Islet precursor cell (in vitro differentiated cells): ENCODE measurements at places on chromosomes 4 and X.

DNA sequence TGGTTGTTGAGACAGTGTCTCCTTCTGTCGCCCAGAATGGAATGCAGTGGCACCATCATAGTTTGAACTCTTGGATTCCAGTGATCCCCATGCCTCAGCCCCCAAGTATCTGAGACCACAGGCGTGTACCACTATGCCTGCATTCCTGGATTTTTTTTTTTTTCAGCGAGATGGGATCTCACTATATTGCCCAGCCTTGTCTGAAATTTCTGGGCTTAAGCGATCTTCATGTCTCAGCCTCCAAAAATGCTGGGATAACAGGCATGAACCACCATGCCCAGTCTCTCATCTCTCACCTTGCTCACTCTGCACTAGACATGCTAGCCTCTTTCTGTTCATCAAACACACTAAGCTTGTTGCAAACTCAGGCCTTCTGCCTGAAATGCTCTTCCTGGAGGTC, 104.1 kb downstream of the UBE2K start:
- DNase-seq: no peak

GRCh38 chr4:151197247-151197646, 79.7 kb upstream of the PRSS48 start:
- no peak for DNase-seq

GRCh38 chr4:60544981-60545380, 655.1 kb upstream of the ADGRL3 start:
- no peak for DNase-seq

GRCh38 chr4:76623217-76624045, 188.4 kb downstream of the SHROOM3 start:
- DNase-seq: no peak

DNA sequence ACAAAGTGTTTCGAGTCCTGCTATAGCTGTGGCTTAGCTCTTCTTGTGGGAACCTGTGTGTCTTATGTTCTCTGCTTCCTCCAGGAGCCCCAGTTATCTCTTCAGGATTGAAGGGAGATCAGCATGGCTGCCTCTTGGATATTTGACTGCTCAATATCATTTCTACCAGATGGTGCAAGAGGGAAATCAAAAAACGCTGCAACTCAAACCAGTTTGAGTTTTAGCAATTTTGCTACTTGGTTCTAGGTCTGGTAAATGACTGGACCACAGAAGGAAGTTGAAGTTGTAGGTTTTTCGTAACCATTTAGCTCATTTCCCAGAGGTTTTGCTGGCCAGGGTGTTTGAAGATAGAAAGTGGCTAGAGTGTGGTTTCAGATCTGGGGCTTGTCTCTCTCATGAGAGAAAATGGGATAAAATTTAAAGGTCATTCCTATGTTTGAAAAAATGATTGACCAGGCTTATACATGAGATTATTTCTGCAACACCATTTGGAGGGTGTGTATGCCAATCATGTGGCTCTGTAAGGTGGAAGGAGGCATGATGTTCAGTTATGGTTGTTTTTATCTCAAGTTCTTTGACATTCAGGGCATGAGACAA, 210.4 kb downstream of the SPRY1 start:
- no peak for DNase-seq

DNA sequence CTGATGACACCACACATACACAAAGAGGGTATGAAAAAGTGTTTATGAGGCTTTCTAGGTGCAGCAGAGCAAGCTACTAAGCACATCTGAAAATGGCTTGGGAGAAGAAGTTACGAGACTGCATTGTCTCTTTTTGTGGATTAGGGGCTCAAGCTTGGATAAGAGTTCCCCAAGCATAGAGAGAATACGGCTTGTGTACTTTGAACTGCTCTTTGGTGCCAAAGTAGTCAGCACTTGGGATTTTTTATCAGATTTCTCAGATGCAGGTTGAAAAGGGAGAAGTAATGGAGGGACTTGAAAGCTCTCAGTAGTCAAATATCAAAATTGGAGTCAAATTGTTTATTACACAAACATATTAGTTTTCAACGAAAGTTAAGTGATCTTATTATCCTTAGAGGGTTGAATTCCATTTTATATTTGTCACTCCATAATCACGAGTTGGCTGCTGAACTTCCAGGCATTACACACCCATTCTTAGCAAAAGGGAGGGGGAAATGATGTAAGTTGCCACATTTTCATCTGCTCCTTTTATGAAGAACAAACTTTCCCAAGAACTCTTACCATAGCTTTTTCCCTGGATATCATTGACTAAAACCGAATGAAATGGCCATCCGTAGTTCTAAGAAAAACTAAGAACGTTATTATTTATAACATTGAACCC, 1904.9 kb downstream of the PCDH7 start:
- DNase-seq: no peak

- peak; percentile 17 for DNase-seq
These were observed 179.6 kb downstream of the SHOX start for GRCh38 chrX:810186-810585.

DNA sequence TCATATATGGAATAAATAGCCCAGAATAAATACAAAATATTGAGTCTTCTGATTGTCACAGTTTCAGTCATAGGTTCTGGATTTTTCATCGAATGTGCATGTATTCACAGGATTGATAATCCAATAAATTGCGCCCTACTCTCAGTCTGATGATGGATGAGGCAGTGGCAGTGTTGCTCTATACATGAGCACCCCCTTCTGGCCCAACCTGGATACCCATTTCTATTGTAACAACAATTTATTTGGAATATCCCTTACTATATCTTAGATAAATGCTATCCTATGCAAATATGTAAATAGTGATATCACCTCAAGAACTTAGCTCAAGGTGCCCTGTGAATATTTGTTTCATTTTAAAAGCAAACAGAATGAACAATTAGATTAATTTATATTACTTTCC, 733.7 kb upstream of the PABPC4L start:
- no peak for DNase-seq

DNA sequence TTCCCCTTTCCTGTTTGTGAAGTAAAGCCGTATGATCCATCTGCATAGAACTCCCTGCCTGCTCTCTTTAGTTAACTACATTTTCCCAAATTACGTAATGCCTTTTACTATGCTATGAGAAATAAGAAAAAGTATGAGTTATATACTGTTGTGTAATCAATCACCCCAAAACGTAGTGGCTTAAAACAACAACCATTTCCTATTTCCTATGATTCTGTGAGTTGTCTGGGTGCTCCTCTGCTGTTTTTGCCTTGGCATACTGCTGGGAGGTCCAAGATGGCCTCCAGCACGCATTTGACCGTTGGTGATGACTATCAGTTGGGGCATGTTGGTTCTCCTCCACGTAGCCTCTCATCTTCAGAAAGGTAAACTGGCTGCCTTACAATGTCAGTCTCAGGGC, 39.8 kb downstream of the BBS12 start:
- DNase-seq: no peak

GRCh38 chr4:10773656-10774055, 89.1 kb upstream of the CLNK start:
- DNase-seq: no peak

GRCh38 chr4:30714408-30715031, 5.6 kb upstream of the PCDH7 start:
- DNase-seq: peak; percentile 78

DNA sequence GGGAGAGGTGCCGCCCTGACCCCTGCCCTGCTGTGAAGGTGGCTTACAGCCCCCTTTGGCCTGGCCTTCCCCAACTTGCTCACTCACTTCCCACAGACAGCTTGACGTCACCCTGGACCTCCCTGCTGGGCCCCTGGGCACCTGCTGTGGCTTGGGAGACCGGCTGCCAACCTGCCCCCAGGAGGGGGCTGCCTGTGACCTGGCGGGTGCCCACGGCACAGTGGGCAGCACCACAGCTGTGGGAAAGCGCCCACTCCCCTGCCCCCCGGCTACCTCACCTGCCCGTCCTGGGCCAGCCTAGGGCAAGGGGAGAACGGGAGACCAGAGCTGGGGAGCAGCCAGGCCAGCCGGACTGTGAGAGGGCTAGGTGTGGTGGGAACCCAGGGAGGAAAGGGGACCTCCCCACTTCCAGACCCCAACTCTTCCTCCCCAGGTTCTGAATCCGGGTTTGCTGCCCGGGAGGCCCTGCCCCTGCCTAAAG, 2.4 kb upstream of the ZFP92 start:
- peak; percentile 49 for DNase-seq

- no peak for DNase-seq
These were observed 7.4 kb downstream of the ANTXR2 start for GRCh38 chr4:80065601-80066000.

GRCh38 chr4:168751263-168752225, 254.7 kb downstream of the PALLD start:
- DNase-seq: no peak

DNA sequence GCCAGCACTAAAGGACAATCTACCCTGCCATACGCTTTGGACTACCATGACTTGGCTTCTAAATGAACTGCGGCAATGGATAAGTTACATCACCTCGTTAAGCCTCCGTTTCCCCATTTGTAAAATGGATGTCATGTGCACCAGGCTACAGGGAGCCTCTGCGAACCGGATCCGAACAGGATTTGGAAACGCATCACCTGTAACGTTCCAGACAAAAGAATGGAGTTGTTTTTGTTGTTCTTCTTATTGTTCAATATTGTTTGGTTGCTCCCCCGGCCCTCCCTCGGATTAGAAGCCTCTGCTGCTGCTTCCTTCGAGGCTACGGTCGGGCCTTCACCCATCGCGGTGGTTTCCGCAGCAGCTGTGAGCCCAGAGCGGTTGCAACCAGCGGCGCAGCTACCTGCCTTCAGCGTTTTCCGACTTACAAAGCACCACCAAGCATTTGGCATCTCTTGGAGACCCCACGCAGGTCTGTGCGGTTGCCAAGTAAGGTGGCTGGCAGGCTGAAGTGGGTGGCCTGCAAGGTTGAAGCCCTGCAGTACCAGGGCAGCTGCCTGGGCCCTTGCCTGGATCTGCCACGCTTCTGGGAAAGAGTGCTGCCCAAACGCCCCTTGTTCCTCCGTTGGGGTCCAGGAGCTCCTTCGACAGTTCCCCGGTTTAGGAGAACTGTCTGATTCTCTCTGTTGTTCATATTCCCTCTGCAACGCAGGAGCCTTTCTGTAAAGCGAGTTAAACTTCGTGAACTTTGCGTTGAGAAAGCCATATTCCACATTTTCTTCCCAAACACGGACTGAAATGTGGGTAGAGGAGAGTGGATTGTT, 7.1 kb downstream of the NKX3-2 start:
- peak; percentile 44 for DNase-seq

DNA sequence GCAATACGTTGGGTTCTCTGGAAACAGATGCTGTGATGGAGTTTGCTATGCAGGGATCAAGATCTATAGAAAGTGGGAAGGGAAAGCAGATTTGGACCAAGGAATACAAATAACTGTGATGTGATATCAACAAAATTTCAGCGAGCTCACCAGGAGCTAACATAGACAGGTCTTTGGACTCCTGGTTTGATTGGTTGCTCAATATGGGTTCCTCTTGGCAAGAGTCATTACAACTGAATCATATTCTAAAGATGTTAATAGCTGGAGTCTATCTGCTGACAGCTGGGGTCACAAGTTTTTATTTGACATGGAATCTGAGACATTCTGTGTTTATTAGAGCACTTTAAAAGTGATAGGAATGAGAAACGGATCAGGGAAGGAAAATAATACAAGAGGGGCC, 637.6 kb upstream of the GNPDA2 start:
- no peak for DNase-seq

DNA sequence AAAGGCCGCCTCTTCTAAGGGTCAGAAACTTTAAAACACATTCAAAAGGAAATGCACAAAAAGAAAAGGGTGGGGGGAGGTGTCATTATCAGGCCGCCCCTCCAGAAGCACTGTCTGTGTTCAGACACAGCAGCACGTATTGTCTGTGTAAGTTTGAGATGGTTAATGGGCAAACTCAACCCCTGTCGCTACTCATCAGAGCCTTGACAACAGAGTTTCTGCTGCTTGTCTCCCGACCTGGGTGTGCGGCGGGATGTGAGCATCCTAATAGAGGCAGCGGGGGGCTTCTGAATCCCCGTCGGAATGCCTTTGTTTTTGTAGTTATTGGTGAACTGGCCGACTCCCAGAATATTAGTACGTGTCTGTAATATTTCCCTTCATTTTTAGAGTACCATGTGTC, 158.9 kb downstream of the DCTD start:
- no peak for DNase-seq

DNA sequence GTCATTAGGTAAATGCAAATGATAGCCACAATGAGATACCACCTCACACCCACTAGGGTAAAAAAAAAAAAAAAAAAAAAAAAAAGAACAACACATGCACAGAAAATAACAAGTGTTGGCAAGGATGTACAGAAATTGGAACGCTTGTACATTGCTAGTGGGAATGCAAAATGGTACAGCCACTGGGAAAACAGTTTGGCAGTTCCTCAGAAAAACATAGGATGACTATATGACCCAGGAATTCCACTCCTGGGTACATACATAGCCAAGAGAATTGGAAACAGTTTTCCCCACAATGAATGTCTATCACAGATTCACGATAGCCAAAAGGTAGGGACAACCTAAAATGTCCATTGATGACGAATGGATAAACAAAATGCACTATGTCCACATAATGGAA, 161.3 kb upstream of the MAMLD1 start:
- no peak for DNase-seq

DNA sequence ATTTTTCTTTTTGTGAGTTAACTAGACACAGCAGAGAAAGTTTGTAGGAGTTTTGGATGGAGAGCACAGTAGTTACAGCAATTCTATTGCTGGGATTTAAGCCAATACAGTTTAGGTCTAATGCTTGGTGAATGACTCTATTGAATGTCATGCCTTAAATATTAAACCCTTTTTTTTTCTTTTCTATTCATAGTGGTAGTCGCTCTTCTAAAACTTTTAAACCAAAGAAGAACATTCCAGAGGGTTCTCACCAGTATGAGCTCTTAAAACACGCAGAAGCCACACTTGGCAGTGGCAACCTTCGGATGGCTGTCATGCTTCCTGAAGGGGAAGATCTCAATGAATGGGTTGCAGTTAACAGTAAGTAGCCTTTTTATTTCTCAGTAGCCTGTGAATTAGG, 34.8 kb upstream of the DCK start:
- no peak for DNase-seq

DNA sequence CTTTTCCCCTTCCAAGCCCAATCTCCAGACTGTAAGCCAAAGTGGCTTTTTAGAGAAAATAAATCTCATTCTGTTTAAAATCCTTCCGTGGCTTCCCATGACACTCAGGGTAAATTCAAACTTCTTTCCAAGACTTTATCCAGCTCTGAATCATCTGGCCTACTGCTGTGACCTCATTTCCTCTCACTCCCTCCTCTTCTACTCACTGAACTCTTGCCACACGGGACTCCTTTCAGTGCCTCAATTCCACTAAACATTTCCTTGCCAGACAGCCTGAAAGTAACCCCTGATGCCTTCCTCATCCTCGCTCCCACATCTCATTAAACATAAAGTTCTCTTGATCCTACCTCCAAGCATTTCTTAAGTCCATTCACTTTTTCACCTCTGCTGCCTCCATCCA, 27.8 kb upstream of the RNF128 start:
- no peak for DNase-seq

DNA sequence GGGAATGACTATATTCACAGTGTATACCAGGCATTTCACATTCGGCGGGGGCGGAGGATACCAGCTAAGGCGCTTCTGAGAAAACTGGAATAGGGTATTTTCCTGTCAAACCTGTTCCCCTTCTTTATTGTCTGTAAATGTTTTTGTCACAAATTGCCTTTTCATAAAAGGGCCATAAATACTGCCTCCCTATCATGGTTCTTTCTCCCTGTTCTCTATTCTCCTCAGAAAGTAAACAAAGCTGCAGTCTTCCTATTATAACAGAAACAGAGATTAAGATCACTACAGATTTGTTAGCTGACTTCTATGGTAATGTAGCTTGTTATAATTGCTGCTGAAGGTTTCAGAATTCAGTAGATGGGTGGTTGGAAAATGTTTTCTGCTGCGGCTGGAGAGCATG, 32.2 kb downstream of the MID2 start:
- DNase-seq: no peak
